ENCODE measurements at places on chromosomes 2 and 18.

GRCh38 chr18:10919851-10920250 lies 229.5 kb downstream of the PIEZO2 start:
- DNase-seq: no peak

- DNase-seq: no peak
These were observed 154.7 kb downstream of the TWIST2 start for GRCh38 chr2:239002591-239002953.

GRCh38 chr2:189865826-189866225 lies 81.6 kb downstream of the PMS1 start:
- no peak for DNase-seq

DNA sequence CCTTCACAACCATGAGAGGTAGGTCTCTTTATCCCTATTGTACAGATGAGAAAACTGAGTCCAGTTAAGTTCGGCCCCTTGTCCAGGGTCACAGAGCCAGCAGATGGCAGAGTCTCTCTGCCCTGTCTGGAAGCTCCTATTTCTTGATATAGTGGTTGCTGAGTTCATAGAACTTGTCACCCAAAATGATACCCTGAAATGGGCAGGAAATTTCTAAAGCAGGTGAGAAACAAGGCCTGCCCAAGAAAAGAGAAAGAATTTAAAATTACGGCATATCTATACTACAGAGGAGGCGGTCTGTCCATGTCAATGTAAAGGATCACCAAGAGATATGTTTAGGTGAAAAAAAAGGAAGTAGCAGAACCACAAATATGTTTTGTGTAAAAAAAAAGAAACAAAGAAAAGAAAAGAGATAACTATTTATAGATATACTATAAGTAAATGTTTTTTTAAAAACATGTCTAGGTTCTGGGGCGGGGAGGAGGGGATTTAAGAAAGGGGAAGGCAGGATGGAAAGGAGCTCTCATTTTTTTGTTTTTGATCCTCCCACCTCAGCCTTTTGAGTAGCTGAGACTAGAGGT lies 39.8 kb downstream of the MYO7B start:
- DNase-seq: no peak

GRCh38 chr2:218019411-218020060 lies 16.7 kb upstream of the TNS1 start:
- DNase-seq: no peak

DNA sequence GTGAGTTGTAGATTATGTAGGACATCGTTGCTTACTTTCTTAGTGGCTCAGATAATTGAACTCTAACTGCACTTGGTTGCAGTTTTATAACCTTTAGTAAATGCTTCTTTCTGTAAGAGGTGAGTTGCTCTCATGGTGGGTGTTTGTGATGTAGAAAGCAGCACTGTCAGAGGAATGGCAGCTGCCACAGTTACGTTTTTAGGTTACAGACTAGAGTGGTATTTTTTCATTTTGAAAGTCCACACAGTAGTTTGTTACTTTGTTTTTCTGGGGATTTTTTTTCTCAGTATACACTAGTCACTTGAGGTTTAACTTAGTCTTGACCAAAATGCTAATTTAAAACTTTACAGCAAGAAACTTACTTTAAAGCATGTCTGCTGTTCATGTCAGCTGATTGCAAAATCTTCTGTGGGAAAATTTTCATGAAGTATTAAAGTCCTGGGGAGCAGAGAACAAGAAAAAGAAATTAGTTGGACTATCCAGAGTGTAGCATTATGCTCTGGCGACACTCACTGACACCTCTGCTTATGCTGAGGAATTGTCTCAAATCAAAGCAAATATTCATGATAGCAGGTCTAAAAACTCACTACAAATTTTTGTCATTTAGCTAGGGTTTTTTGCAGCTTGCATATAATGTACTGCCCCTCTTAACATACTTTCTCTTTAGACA lies 14.8 kb downstream of the AFTPH start:
- no peak for DNase-seq

- no peak for DNase-seq
These were observed 1348.0 kb upstream of the TMEFF2 start for GRCh38 chr2:193542762-193543161.

- no peak for DNase-seq
These were observed 94.4 kb upstream of the XPO1 start for GRCh38 chr2:61632276-61633169.

DNA sequence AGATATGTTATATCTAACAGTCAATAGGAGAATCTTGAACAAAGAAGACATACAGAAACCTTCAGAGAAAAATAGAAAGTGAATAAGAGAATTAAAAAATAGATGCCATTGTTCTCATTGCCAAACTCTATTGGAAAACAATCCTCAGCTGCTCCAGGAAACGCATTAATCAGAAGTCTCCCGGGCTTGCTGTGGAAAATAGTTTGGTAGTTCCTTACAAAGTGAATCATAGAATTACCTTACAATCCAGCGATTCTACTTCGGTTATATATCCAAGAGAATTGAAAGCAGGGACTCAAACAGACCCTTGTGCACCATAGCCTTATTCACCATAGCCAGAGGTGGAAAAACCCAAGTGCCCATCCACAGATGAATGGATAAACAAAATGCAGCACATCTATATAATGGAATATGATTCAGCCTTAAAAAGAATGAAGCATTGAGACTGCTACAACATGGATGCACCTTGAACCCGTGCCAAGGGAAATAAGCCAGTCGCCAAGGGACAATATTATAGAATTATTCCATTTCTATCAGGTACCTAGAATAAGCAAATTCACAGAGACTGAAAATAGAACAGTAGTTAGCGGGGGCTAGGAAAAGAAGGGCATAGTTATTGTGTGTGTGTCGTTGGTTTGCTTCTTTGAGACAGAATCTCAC lies 21.9 kb upstream of the CHRNA1 start:
- no peak for DNase-seq

- DNase-seq: no peak
These were observed 29.5 kb downstream of the GALNT14 start for GRCh38 chr2:31108561-31109286.

GRCh38 chr2:6946722-6947121 lies 29.5 kb downstream of the RNF144A start:
- peak; percentile 76 for DNase-seq

DNA sequence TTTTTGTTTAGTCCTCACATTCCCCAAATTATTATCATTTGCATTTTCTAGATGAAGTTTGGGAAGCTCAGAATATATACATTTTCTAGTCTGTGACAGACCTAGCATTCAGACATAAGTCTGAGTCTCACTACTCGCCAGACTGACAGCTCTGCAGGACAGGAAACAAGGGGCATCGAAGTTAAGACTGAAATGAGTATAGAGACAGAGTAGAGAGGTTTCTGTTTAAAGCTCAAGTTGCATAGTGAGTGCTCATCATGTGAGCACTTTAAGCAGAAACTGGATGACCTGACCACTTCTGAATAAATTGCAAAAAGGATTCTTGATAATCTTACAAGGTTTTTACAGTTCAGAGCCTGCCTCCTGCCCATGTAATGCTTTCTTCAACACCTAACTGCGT lies 1.1 kb downstream of the HADHB start:
- DNase-seq: no peak

DNA sequence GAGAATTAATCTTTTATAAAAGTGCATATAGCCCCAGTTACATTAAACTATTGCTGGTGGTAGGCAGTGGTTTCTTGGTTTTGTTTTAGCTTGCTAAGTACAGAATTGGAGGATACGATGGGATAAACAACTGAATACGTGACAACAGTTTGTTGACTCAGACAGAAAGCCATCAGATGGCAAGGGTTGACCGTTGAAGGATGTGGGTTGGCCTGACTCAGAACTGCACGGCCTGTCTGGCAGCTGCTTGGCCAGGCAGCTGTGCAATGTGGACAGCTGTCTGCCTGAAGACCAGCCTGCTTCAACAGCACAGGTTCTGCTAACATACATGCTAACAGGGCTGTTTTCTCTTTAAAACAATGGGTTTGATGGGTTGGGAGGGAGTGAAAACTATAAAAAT lies 46.6 kb downstream of the PRKRA start:
- no peak for DNase-seq
